ENCODE measurements at places on chromosomes 12 and 14.

- DNase-seq, result no peak
Observed at GRCh38 chr12:1948883-1949282, 30.4 kb upstream of the CACNA2D4 start.

- no peak for DNase-seq
Observed at GRCh38 chr14:55336162-55336561, 64.9 kb downstream of the FBXO34 start.

GRCh38 chr12:81378601-81379285 is 300.9 kb downstream of the ACSS3 start:
- no peak for DNase-seq

- DNase-seq, result no peak
Observed at GRCh38 chr12:58104351-58104755, 163.0 kb downstream of the ATP23 start.

DNA sequence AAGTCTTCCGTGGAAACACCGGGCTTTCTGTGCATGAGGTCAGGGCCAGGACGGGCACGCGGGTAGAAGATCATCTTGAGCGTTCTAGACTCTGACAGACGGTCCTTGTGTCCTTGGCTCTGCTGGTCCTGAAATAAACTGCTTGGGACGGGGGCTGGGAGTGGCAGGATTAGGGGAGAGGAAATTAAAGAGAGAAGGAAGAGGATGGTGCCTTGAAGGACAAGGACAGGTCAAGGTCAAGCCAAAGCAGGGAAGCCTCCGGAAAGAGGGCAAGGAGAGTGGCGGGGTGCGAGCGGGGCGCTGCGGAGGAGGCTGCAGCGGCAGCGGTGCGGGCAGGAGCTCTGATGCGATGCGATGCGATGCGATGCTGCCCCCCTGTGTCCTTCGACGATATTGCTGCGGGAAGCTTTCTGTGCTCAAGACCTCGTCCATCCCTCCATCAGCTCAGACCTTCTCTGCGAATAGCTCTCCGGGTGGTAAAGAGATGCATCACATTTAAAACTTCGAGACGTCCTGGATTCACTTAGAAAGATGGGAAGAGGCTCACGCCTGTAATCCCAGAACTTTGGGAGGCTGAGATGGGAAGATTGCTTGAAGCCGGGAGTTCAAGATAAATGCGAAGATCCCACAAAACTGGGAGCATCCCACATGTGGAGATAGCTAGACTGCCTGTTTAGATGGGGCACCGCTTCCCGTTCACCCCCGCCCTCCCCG is 110.1 kb upstream of the TMEM132D start:
- no peak for DNase-seq

- no peak for DNase-seq
Observed at GRCh38 chr12:121227294-121227693, 17.4 kb downstream of the P2RX4 start.

- no peak for DNase-seq
Observed at GRCh38 chr14:105365681-105366080, 32.7 kb upstream of the TEX22 start.

DNA sequence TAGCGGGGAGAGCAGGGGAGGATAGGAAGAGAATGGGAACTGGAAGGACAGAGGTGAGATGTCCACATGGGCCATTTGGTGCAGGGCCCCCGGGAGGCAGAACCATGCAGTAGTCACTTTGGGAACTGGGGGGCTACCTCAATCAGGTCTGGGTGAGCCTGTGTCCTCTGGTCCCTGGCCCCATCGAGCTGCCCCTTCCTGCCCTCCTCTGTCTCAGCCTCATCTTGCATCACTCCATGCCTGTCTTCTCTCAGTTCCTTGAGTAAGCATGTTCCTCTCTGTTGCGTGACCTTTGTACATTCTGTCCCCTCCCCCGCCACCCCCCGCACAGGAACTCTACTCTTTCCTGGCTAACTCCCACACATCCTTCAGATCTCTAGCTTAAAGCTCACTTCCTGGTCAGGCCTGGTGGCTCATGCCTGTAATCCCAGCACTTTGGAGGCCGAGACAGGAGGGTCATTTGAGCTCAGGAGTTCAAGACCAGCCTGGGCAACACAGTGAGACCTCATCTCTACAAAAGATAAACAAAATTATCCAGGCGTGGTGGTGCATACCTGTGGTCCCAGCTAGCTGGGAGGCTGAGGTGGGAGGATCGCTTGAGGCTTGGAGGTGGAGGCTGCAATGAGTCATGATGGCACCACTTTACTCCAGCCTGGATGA is 23.2 kb downstream of the FOS start:
- peak; percentile 93 for DNase-seq

GRCh38 chr12:47237751-47238211 is 158.0 kb upstream of the AMIGO2 start:
- no peak for DNase-seq

DNA sequence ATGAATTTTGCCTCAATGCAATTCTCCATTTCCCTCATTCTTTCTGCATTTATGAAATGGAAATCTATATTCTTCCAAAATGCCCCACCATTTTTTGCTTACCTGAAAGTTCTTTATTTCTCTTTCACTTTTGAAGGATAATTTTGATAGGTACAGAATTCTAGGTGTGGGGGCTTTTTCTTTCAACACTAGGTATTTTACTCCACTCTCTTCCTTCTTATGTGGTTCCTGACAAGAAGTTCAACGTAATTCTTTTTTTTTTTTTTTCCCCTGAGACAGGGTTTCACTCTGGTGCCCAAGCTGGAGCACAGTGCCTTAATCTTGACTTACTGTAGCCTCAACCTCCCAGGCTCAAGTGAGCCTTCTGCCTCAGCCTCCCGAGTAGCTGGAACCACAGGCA is 26.3 kb upstream of the OASL start:
- no peak for DNase-seq

DNA sequence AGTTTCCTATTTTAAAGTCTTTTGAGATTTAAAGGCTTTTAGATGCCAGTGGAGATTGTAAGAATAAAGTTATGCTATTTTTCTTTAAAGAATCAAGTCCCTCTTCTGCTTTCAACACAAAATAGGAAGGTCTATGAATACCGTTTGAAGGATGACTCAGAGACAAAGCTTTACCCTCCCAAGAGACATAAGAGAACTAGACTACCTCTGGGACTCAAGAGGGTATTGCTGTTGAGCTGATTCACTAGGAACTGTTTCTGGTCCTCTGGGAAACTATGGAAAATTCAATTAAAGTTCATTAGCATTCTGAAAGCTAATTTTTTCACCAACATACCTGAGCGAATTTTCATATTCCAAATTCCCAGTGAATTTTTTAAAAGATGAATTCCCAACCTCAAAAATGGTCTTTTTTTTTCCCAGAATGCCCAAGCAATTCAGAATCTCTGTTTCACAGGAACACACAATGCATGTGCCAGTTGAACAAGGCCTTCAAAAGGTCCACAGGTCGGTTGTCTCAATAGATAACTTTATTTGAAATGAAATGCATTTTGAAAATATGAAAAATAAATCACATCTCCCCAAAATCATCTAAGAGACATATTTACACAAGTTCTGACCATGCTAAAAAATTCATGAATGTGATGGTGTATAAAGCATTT is 6.5 kb downstream of the PHLDA1 start:
- DNase-seq, result peak; percentile 74

DNA sequence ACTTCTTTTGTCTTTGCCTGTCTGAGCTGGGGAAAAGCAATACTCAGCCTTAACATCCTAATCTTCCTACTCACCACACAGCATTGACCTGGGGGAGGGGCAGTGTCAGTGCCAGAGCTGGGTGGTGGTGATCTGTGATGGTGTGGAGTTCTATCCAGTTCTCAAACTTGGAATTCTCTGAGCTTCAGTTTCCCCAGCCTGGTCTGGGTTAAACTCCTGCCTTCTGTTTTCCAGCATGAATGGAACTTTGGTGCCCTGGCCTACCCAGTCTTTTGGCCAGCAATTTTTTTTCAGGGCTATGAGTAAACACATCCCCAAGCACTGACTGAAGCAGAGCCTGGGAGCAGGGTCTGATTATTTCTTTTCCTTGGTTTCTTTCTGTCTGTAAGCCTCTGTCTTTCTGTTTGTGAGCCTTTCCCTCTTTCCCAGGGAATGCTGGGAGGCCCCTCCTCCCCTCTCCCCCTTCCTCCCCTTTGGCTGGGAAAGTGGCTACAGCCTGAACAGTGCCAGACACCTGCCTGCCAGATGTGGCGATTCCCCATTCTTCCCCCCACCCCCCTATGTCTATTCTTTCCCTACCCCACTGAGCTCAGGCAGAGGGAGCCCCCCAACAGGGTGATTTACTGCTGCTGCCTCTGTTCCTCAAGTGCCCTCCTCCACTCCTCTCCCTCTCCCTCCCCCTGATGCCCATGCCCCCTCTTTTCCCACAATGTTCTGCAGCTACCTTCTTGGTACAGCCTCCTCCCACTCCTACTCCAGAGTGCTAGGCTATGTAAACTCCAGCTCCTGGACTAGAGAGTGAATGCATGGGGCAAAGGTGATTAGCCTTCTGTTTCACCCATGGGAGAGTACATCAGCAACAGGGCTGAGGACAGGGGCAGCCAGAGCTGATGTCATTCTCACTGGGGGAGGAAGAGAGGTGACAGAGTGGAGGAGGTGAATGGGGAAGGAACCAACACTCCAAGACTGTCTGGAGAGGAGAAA is 11.1 kb downstream of the GPR84 start:
- DNase-seq, result no peak

- no peak for DNase-seq
Observed at GRCh38 chr14:66074537-66074936, 411.6 kb upstream of the CCDC196 start.

- peak; percentile 56 for DNase-seq
Observed at GRCh38 chr12:112013601-112014402, 576 bp downstream of the ERP29 start.
